ENCODE measurements at places on chromosomes 3 and 15.
A peak's percentile ranks its signal among the peaks of the same experiment; 100 is the strongest.

DNA sequence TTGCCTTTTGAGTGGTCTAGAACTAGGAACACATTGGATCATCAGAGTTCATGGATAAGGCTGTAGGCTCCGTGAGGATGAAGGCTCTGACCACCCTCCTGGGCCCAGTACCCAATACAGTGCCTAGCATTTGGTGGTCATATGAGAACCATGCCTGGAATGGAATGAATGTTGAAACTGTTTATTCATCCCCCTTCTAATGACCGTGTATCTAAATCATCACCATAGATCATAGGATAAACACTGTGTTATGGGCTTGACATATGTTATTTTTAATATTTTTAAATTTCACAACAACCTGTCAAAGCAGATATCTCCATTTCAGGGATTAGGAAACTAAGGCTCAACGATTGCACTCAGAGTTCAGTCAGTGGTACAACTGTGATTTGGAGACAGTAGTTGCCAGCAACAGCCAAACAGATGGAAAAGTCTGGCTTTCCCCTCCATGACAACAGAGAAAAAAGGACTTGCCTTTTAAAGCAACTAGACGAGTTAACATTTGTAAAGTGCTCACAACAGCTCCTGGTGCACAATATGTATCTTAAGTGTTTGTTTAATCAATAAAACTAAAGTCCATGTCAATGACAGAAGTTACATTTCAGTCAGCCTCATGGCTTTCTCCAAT, 89.6 kb downstream of the TMEM266 start:
- DNase-seq: no peak

- no peak for DNase-seq
Measured at GRCh38 chr3:78141269-78141668, 1101.4 kb downstream of the ROBO2 start.

DNA sequence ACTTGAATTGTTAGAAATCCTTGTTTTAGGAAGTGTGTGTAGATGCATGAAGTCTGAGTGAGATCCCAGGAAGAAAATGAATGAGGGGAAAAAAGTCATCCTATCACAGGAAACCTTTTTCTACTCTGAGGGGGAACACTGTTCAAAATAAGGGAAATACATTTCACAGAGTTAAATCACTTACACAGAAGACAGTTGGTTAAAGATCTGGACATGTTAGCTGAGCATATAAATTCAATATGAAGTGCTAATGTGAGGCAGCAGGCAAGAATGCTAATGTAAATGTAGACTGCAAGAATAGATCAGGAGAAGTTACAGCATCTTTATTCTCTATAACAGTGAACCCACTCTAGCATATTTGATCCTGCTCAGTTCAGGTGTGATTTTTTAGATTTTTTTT, 2.6 kb downstream of the TBCCD1 start:
- DNase-seq: no peak

GRCh38 chr15:33069161-33069560, 125.4 kb downstream of the FMN1 start:
- no peak for DNase-seq

DNA sequence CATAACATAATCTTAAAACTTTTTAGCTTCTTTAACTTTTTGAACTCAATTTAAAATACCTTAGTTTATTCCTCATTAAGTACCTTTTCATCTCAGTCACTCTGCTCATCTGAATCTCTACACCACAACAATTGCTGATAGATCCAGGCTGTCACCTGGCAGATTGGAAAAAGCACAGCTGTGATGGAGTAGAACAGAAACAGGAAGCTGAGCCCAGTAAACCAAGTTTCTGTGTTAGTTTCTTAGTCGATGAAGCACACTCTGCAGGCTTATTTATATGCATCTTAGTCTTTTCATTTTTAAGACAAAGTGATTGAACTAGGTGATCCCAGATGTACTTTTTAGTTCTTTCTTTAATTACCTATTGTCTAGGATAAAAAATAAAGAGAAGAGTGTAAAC, 1398.0 kb upstream of the ALCAM start:
- peak; percentile 3 for DNase-seq

Measured in SK-N-SH (cell line).